ENCODE measurements at places on chromosomes 5 and 9.

DNA sequence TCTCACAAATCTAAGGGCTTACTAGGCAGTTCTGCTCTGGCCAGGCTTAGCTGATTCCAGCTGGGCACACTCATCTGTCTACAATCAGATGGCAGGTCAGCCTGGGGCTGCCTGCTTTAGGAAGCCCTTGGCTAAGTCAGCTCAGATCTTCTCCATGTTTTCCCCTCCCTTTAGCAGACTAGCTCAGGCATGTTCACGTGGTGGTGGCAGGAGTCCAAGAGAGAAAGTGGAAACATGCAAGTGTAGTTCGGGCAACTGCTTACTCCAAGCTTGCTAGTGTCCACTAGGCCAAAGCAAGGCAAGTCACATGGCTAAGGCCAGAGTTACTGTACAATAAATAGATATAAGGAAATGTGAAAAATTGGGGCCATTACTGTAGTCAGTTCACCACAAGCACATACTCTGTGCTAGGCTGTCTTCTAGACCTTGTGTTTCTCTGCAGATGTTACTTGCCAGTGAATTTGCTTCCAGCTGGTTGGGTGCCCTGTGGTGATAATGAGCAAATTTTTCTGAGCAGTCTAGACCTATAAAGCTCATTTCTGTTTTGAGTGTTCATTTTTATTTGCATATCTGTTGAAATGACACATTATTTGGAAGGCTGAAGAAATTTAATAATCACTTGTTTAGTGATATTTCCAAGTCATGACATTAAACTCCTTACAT is 38.3 kb downstream of the RECK start:
- no peak for DNase-seq

- DNase-seq = no peak
Observed at GRCh38 chr9:100309992-100310391, 42.8 kb downstream of the TEX10 start.

DNA sequence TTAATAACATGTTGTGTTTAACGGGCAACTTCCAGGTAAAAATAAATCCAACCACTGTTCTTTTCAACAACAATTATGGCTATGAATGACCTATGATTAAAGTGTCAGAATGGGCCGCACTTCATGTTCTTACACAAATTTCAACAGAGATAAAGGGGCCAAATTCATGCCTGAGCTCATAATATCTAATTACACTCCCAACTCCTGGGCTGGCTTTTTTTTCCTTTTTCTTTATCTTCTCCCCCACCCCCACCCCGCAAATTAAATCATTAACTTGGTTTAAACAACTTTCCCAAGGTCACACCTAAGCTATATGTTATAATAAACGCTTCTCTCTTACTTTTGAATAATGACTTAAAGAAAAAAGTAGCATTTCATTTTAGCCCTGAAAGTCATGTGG is 25.8 kb downstream of the ZNF608 start:
- no peak for DNase-seq

DNA sequence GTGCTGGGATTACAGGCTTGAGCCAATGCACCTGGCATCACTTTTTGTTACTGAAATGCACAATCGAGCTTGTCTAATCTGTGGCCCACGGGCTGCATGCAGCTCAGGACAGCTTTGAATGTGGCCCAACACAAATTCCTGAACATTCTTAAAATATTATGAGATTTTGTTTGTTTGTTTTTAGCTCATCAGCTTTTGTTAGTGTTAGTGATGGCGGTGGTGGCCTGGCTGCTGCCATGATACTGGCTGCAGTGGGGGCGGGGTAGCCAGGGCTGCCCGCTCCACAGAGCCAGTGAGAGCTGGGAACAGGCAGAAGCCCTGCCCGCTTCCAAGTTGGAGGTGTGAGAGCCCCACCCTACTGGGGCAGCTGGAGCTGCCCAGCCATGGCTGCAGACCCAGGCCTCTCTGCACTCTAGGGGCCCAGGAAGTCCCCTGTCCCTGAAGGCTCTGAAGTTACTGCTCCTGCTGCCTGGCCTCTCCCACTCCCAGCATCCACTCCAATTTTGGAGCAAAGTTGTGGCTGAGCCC is 76.6 kb upstream of the SHB start:
- DNase-seq = no peak

DNA sequence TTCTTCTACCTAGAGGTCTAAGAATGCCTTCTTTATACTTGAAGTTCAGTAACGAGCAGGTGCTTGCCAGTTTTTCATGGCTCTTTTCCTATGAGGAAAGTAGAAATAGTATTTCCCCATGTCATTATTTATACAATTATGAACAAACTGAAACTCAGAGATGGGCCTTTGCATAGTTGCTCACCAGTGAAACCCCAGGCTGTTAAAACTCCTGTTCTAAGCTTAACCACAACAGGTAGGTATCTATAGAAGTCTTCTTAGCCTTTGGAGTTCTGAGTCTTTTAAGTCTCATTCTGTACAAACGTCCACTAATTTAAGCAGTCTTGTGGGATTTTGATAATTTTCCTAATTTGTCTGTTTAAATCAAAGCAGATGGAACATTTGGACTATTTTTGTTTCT is 90.1 kb downstream of the STARD4 start:
- no peak for DNase-seq

DNA sequence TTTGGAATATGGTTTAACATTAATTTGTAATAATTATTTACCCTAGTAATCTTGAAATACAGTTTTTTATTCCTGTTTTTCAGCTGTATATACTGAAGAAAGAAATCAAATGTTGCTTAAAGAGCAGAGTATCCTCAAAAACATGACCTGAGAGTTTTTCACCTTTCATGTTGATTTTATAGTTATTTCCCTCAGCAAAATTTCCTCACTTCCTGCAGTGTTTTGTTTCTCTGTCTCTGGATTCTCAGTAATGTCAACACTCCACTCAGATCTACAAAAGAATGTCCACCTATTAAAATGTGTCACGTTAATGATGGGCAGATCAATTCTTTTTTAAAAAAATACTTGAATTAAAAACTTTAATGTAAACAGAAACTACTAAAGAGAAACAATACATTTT is 398.3 kb downstream of the ANXA1 start:
- no peak for DNase-seq

GRCh38 chr5:16889972-16890519 is 46.0 kb downstream of the MYO10 start:
- DNase-seq = no peak

- no peak for DNase-seq
Observed at GRCh38 chr5:42228279-42228678, 195.0 kb upstream of the GHR start.

GRCh38 chr9:137880976-137881530 is 3.5 kb downstream of the CACNA1B start:
- no peak for DNase-seq

DNA sequence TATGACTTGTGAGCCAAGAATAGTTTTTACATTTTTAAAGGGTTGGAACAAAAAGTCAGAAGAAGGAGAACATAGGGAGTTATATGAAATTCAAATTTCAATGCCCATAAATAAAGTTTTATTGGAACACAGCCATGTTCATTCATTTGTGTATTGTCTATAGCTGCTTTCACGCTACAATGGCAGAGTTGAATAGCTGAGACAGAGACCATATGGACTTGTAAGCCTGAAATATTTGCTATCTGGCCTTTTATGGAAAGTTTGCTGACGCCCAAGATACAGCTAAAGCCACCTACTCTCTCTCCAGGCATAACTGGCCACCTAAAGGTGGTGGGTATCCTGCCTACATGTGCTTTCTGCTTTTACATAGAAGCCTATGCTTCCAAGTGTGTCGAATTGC is 10.9 kb downstream of the DAB2IP start:
- DNase-seq = no peak

- DNase-seq = no peak
Observed at GRCh38 chr5:115432691-115433090, 111.9 kb downstream of the FEM1C start.

GRCh38 chr5:157456301-157456700 is 3.7 kb upstream of the NIPAL4 start:
- no peak for DNase-seq

DNA sequence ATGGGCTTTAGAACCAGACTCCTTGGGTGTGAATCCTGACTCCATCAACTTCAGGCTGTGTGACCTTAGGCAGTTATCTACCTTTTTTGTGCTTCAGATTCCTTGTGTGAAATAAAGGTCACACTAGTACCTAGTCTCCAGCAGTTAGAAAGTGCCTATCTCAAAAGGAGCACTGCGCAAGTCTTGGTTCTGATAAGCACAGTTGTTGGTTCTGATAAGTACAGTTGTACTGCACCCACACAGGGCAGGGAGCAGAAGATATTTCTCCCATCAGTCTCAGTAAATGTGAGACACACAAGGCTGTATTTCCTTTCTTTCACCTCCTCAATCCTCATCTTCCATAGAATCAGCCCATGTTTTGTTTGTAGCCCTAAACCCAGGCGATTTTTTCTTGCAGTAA is 116.6 kb upstream of the DPYSL3 start:
- no peak for DNase-seq

DNA sequence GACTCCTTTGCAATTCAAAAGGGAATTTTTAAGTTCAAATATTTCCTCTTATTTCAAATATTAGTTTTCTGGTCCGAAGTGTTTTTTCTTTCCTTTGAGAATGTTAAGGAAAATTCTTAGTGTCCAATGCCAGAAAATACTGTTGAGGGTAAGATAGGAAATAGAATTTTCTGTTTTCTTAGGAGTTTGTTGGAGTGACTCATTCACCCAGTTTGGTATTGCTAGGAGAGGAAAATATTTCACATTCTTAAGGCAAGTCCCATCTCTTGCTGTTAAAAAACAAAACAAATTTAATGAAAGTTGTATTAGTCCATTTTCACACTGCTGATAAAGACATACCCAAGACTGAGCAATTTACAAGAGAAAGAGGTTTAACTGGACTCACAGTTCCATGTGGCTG is 349.2 kb upstream of the ADAMTSL1 start:
- no peak for DNase-seq

- no peak for DNase-seq
Observed at GRCh38 chr9:133973111-133973790, 18.9 kb downstream of the VAV2 start.

GRCh38 chr5:73446631-73447529 is 1.7 kb downstream of the FOXD1 start:
- no peak for DNase-seq

DNA sequence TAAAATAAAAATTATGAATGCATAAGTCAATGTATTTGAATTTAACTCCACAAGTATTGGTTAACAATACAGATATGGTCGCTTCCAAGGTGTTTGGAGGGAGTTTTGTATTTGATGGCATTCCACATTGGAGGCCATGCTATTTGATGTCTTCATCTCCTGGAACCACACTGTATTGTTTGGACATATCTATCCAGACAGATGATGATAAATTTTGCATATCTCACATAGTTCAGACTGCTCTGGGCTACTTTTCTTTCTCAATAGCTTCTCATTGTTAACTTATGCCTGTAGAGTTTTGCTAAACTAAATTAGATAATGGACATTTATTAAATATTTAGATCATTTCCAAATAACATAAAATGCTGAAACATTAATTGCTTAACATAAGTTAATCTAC is 58.0 kb downstream of the CDKN2A start:
- no peak for DNase-seq

- DNase-seq = no peak
Observed at GRCh38 chr9:5557606-5558587, 47.6 kb downstream of the PDCD1LG2 start.

DNA sequence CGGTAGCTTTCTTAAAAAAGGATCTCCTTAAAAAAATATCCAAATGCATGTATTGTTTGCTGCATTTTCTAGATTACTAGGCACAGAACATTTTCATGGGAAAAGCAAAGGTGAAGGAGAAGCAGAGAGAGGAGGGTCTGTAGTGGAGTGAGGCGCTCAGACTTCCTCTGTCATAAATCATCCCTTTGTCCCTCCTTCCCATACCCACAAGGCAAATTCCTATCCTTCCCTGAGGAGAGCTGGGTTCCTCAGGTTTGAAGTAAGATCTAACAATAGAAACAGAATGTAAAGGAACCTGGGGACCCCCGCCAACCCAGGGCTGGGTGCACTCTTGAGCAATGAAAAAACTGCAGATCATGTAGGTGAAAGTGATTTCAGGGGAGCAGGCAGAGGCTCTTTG is 149.2 kb upstream of the ANKH start:
- DNase-seq = no peak

DNA sequence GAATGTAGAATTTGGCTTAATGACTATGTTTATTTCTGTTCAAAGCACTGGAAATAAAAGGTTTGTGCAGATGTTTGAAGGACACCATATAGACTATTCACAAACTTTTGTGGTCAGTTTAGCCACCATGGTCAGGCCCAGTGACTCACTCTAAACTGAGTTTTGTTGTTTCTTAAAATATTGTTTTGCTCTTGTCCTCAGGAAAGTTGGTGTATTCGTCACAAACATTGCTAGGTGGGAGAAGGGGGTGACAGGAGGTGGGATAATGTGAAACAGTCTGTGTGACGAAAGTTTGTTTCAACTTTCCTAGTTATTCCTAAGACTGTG is 35.0 kb upstream of the LIFR start:
- no peak for DNase-seq

DNA sequence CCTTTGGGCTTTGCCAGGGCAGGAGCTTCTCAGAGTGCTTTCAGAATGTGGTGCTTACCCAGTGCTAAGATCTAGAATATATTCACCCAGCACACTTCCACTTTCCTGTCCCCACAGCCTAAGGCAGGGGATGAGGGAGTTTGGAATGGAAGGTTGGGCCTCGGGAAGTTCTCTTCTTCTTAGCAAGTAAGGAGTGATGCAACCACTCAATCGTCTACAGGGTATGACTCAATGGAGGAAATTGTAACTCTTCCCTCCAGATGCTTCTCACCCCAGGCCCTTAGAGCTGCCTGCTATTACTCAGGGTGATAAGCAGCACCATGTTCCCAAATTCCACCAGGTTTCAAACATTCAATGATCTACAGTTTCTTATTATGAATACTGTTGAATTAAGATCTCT is 30.8 kb upstream of the AGGF1 start:
- DNase-seq = no peak

GRCh38 chr5:308672-309271 is 12.7 kb upstream of the AHRR start:
- DNase-seq = no peak

DNA sequence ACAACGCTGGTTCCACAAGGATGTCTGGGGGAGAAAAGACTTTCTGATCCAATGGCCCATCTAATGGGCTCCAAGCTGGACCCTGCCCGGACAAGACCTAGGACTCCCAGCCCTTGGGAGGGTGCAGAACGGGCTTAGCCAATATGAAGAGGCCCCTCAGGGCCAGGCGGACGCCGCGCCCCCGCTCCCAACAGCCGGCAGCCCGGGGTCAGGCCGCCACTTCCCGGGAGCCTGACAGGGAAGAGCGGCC is 493 bp downstream of the P4HA2 start:
- DNase-seq = no peak

GRCh38 chr5:36418152-36418979 is 116.7 kb upstream of the RANBP3L start:
- no peak for DNase-seq

DNA sequence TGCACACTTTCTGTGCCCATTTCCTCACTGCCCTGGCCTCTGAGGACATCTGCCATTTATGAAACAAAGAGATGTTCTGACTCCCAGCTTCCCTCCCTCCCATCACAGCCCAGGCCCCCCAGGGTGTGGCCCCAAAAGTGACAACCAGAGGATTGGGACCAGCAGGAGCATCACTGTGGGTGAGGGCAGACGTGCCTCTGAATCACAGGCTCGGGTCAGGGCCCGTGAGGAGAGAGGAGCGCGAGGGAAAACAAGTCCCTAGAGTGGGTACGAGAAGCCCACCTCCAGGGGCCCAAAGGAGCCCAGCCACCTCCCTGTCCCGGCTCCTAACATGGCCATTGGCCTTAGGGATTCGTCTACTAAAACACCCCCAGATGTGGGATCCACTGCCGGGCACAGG is 138.0 kb upstream of the FSTL4 start:
- DNase-seq = no peak
